ENCODE measurements at places on chromosomes 6 and 20. TPM values are rescaled to one million over a fixed set of nuclear protein-coding genes. Genes with fewer than 3 reads are reported as not detected.

Gene LY6G6D
- total RNA-seq = not detected

Gene RBPJL
- not detected for total RNA-seq

Gene PRKN
- 8.1 TPM for total RNA-seq

Gene DEF6
- total RNA-seq = 7.4 TPM
